AG20443 (cell line): ENCODE measurements at places on chromosomes 16 and 17.

- DNase-seq: peak; percentile 73
Measured at GRCh38 chr17:2929881-2930533, 133.4 kb downstream of the OR1D5 start.

- peak; percentile 73 for DNase-seq
Measured at GRCh38 chr16:66007717-66008116, 358.8 kb upstream of the CDH5 start.

DNA sequence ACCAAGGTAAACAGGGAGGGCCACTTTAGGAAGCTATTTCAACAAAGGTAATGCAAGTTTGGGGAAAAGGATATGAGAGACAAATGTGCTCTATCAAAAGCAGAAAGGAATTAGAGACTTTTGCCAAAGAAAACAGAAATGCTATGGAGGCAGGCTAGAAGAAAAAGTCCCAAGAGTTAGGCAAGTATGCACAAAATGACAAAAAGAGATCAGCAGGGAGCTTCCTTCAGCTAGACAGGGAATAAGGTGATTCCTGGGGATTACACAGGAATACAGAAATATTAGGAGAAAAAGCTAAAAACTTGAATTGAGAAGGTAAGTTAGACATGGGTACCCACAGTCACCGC is 2.4 kb downstream of the FXR2 start:
- DNase-seq: no peak

DNA sequence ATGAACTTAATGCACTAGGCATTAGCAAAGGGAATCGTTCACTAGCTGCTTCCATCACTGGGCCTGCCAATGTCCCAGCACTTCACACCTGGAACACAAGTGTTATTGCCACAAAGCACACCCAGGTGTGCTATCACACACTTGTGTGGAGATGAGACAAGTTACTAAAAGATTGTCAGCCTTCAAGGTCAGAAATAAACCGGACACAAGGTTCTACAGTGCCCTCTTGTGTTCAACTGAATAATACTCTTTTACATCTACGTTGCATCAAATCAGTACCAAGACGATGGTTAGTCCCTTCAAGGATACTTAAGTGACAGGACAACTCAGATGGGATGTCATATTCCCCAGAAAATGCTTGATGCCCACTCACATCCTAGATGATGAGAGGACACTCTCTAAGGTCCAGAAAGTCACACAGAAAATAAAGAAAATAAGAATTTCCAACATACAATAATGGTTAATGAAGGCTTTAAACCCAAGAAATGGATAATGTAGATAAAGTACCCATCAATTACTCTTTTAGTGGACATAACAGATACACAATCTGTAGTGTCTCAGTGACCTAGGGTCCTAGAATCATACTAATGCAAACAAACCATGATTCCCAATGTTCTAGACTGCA is 16.4 kb upstream of the GLG1 start:
- DNase-seq: peak; percentile 58

DNA sequence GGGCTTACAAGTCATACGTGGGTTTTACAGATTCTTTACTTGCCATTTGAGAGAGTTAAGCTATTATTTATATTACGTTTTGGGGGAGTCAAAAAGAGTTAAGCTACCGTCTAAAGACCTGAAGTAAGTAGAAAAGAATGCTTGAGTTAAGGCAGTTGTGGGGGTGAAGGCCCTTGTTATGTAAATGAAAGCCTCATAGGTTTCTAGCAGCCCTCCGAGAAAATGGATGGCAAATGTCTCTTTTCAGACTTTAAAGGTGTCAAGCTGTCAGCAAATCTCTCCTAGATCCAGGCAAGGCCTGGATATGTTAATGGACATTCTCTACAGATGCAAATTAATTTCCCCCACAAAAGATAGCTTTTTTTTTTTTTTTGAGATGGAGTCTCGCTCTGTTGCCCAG is 7.2 kb upstream of the EIF4A3 start:
- DNase-seq: no peak

DNA sequence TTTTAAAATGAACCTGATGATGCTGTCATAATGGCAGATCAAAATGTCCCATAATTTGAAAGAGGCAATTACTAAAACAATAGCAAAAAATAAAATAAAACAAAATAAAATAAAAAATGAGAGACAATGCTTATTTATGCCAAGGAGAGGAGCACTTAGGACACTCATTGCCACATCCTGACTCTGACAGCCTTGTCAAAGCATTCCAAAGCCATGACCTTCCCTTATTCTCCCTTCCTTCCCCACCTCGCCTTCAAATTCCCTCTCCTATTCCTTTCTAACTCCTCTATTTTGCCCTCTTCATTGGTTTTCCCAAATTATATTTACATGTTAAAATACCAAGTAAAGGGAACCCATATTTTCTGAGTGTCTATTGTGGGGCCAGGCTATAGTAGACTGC is 220.0 kb downstream of the CDH13 start:
- DNase-seq: peak; percentile 21

DNA sequence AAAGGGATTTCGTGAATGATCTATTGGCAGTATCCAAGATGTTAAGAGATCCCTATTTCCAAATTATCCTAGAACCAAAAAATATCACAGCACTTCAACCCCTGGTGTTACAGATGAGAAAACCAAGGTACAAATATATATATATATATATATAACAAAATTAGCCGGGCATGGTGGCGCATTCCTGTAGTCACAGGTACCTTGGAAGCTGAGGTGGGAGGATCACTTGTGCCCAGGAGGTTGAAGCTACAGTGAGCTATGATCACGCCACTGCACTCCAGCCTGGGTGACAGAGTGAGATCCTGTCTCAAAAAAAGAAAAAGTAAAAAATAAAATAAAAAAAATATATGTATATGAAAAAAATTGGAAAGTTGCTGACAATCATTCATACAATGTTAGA is 637 bp upstream of the CLN3 start:
- no peak for DNase-seq

DNA sequence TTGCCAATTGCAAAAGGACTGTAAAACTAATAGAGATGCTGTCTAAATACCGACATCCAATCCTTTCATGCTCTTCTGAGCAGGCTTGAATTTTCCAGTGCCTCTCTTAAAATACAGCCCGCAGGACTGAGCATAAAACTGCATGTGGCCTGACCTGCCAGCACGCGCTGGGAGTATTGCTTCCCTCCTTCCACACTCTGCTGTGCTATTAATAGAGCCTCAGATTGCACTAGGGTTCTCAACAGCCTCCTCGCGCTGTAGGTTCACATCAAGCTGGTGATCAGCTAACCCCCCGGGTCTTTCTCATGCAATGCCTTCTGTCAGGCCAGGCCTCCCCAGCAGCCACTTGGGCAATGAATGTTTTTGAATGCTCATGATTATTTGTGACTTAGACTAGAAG is 14.2 kb upstream of the MSI2 start:
- no peak for DNase-seq
